PC-9 (cell line): ENCODE measurements at places on chromosomes 16 and 17. TPM values are rescaled to one million over a fixed set of nuclear protein-coding genes. Genes with fewer than 3 reads are reported as not detected.

DNA sequence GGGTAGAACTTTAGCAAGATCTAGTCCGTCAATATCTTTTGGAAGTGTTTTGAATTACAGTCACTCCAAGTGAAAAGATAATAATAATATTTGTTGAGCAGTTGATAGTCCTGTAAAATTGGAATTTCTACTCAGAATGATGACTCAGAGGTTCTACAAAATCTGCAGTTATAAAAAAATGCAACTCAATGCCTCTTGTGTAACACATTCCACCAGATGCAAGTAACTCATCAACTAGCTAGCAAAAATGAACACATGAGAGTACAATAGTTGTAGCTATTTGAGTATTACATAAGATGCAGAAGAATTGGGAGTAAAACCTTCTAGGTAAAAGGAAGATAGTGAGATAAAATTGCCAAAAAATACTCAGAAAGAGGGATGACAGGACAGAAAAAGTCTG is 177.2 kb downstream of the CDH8 start:
- H3K4me1 ChIP-seq: no peaks in the 10 kb centered on the region
- no peaks in the 10 kb centered on the region for H3K36me3 ChIP-seq
- no peak for DNase-seq
- no peak overlapping the region for H3K27ac ChIP-seq

GRCh38 chr16:83315271-83315670 is 492.5 kb upstream of the HSBP1 start:
- no peak overlapping the region for H3K27ac ChIP-seq
- DNase-seq: no peak
- no peak overlapping the region for H3K4me3 ChIP-seq
- H3K4me1 ChIP-seq: no peaks in the 10 kb centered on the region
- H3K27me3 ChIP-seq: peaks cover 34% of the 10 kb centered on the region

DNA sequence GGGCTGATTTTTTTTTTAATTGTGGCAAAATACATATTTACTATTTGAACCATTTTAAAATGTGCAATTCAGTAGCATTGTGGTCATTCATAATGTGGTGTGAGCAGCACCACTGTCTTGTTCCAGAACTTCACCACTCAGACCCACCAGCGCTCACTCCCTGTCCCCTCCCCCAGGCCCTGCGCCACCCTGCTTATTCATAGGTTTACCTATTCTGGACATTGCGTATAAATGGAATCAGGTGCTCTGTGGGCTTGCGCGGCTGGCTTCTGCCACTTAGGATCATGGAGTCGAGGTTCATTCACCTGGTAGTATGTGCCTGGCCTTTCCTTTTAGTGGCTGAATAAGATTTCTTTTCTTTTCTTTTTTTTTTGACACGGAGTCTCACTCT is 59.4 kb downstream of the NT5M start:
- no peak overlapping the region for H3K4me3 ChIP-seq
- DNase-seq: no peak
- H3K27ac ChIP-seq: no peak overlapping the region
- no peaks in the 10 kb centered on the region for H3K4me1 ChIP-seq
- no peaks in the 10 kb centered on the region for H3K36me3 ChIP-seq

DNA sequence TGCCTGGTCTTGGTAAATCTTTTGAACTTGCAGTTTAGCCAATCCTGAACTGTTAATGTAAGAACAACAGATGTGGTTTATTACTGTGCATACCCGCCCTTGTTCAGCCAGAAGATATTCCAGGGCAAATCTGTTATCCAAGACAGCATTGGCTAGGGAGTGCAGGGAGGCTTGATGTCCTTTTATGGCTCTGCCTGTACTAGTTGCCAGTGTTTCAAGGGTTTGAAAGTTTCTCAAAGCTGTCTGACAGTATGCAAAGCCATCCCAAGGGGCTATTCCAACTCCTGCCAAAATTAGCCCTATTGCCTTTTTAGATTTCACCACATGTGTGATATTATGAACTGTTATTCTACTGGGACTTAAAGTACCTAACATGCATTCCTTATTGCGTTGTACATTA is 30.1 kb downstream of the LCMT1 start:
- H3K36me3 ChIP-seq: 0 out of 2 replicates have a peak, but pooled peaks cover 2% of the 10 kb centered on the region
- H3K27ac ChIP-seq: no peak overlapping the region
- no peak for DNase-seq
- no peak overlapping the region for H3K4me3 ChIP-seq

GRCh38 chr17:8408371-8408770 is 10.7 kb upstream of the RNF222 start:
- DNase-seq: peak; percentile 89
- H3K27me3 ChIP-seq: no peaks in the 10 kb centered on the region
- no peaks in the 10 kb centered on the region; the same call in 1 of the 2 replicates for H3K4me1 ChIP-seq
- H3K36me3 ChIP-seq: no peaks in the 10 kb centered on the region
- peak overlapping the region; percentile 82 for H3K27ac ChIP-seq

DNA sequence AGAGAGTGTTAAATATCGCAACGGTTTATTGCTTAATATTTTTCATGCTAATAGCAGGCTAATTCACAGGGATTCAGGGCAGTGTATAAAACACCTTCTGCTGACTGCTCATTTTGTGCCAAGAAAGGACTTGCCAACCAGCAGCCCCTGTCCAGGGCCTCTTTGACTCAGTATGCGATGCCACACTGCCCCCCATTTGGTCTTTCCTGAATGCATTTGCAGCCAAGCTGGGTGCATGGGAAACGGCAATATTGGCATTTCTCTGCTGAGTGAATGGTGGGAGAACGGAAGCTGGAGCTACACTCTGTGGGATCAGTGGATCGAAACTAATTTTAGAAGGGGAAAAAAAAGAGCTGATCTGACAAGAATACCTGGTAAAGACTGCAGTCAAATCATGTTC is 152.9 kb upstream of the C16orf82 start:
- peaks cover 40% of the 10 kb centered on the region for H3K27me3 ChIP-seq
- H3K4me1 ChIP-seq: no peaks in the 10 kb centered on the region
- no peak overlapping the region for H3K4me3 ChIP-seq
- no peak overlapping the region for H3K27ac ChIP-seq

DNA sequence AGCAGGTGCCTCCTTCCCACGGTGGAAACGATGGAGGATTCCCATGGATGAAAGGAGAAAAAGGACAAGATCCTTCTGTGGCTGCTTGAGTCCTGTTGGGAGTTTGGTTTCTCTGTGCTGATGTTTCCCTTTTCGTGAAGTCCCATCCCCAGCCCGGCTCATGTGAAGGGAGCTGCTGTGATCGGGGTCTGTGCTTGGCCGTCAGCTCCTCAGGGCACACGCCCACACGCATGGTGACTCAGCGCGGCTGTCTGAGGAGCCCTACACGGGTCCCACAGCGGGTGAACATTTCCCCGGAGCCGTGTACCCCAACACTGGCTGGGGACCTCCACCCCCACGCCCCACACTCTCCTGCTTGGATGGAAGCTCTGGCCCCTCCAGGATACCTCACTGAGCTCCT is 44.5 kb upstream of the SSTR5 start:
- DNase-seq: no peak
- H3K27ac ChIP-seq: no peak overlapping the region
- peaks cover 86% of the 10 kb centered on the region for H3K27me3 ChIP-seq
- H3K36me3 ChIP-seq: no peaks in the 10 kb centered on the region
- H3K4me1 ChIP-seq: no peaks in the 10 kb centered on the region

DNA sequence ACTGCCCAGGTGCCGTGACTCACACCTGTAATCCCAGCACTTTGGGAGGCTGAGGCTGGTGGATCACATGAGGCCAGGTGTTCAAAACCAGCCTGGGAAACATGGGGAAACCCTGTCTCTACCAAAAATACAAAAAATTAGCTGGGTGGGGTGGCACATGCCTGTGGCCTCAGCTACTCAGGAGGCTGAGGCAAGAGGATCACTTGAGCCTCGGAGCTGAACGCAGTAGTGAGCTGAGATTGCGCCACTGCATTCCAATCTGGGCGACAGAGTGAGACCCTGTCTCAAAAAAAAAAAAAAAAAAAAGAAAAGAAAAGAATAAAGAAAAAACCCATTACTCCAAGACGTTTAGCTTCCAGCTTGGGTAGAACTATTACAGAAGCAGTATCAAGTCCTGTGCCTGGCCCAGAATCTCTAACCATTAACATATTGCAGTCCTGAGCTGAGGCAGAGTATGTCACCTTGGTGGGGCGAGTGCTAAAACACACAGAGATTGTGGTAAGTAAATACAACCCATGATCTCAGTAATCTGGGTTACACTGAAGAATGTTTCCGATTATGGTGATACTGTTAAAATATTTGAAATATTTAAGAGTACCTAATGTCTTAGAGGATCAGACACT is 23.2 kb upstream of the CFAP20 start:
- H3K27me3 ChIP-seq: no peaks in the 10 kb centered on the region
- H3K36me3 ChIP-seq: no peaks in the 10 kb centered on the region
- no peak overlapping the region for H3K4me3 ChIP-seq
- H3K4me1 ChIP-seq: no peaks in the 10 kb centered on the region
- no peak overlapping the region for H3K27ac ChIP-seq
- DNase-seq: no peak

DNA sequence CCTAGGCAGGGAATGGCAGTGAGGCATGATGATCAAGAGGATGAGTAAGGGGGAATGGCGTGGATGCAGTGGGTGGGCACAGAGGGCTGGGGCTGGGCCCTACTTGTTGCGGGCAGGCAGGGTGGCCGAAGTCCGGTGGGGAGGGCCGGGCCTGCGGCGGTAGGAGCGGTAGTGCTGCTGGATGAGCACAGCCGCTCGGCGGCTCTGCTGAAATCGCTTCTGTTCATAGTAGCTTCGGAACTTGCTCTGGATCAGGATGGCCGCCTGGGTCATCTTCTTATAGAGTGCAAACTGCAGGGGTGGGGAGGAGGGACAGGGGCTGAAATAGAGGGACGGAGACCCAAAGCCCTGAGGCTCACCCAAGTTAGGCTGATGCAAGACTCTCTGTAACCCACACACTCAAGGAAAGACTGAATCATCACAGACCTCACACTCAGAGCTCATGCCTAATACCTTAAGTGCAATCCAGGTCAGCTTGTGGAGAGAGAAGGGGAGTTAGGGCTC is 1.5 kb upstream of the SPAG7 start:
- no peaks in the 10 kb centered on the region; the same call in 1 of the 2 replicates for H3K36me3 ChIP-seq
- DNase-seq: peak; percentile 86
- H3K27ac ChIP-seq: peak overlapping the region; percentile 95

DNA sequence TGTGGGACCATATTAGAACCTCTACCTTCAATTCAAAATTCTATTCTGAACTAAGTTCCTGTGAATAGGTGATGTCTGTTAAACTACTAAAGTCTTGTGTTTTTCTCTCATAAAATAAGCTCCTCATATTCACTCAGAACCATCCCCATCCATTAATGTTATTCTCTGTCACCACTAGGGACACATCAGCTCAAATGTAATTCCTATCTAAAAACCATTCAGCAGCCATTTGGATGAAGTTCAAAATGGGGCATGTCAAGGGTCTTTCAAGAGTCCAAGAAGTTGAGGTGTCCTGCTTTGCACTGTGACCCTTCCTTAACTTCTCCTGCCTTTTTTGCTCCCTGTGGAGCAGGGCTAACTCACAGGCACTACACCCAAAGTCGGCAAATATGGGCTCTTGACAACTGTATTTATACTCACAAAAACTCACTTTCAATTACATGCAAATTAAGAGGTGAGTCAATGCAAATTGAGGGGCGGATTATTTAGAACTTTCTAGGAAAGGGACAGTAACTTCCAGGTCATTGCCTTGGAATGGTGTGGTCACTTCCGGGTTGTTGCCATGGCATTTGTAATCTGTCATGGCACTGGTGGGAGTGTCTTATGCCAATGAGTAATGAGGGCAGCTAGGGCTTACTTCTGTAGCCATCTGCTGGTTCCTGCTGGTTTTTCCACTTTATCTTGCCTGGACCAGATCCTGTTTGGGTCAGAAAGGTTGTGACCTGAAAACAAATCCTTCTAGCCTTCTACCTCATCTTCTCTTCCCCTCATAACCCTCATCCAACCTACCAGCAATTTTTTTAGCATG is 128.2 kb upstream of the COX10 start:
- H3K4me3 ChIP-seq: no peak overlapping the region
- no peaks in the 10 kb centered on the region for H3K4me1 ChIP-seq
- H3K27me3 ChIP-seq: no peaks in the 10 kb centered on the region
- DNase-seq: no peak

- no peak overlapping the region for H3K27ac ChIP-seq
- no peaks in the 10 kb centered on the region for H3K27me3 ChIP-seq
- no peaks in the 10 kb centered on the region for H3K36me3 ChIP-seq
- H3K4me1 ChIP-seq: peaks cover 12% of the 10 kb centered on the region
These were observed 26.7 kb upstream of the ERN1 start for GRCh38 chr17:64156670-64157069.

DNA sequence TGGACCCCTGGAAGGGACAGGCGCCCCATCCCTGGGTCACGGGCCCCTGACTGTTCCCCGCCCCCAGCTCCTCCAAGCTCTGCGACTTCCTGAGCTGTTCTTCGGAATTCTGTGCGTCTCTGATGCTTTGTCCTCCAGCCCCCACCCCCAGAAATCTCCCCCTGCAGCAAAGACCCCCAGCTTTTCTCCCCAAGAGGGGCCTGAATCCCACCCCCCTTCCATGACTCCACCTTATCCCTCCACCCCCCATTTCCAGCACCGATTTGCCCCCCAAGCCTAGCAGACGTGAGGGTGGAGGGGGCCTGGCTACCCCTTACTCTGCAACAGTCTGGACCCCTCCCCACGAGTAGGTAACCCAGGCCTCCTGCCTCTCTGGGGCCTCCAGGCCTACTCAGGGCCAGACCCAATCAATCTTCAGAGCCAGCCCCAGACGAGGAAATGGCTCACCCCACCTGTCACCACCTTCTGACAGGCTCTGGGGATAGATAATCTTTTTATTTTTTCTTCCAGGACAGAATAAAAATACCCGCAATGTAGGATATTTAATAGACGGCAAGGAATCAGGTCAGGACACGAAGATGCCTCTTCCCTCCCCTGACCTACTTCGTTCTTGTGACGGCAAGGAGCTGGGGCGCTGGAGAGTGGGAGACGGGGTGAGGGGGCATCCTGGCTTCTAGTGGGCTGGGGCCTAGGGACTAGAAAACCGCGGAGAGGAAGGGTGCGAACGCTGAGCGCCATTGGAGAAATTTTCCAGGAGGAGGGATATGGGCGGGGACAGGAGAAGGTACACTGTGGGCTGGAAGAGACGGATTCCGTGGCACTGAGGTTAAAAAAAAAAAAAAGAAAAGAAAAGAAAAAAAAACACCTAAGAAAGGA is 744 bp upstream of the PLXDC1 start:
- no peak overlapping the region for H3K27ac ChIP-seq
- H3K4me3 ChIP-seq: peak overlapping the region; percentile 73
- peaks cover 8% of the 10 kb centered on the region for H3K4me1 ChIP-seq
- no peaks in the 10 kb centered on the region for H3K36me3 ChIP-seq
- no peak for DNase-seq

Gene HBM
- not detected in 2 replicates for total RNA-seq

Gene GPT2
- 52.8 and 67.2 TPM in 2 replicates for total RNA-seq

Gene LDHD
- total RNA-seq: 1.1 and 1.3 TPM in 2 replicates

Gene KCNG4
- not detected in 2 replicates for total RNA-seq

Gene ZNF598
- total RNA-seq: 68.4 and 72.5 TPM in 2 replicates

Gene CCL13
- total RNA-seq: not detected in 2 replicates

Gene MAPT
- 0.85 and 1.0 TPM in 2 replicates for total RNA-seq

Gene KRT9
- total RNA-seq: 0.55 and 0.73 TPM in 2 replicates

Gene DHX58
- 17.9 and 26.0 TPM in 2 replicates for total RNA-seq

Gene DCXR
- 120 and 129 TPM in 2 replicates for total RNA-seq
